ENCODE measurements at places on chromosomes 5 and 9.

- DNase-seq, result no peak
Measured at GRCh38 chr9:92617195-92617813, 52.6 kb downstream of the IPPK start.

DNA sequence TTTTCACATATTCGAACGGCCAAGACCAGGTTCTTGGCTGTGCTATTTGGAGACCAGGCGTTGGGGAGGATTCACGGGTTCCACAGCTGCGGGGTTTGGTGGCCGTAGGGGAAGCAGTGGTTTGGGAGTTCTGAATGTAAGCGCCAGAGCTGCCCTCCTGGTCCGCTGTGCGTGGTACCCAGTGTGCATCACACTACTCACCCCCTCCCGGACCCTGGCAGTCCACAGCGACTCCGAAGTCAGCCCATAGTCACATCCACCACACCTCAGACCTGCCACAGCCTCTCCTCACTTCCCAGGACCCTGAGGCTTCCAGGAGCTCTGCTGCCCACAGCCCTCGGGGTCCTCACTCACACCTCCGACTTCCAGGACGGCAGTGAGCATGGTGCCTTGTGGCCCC is 26.8 kb downstream of the AMBP start:
- DNase-seq, result no peak

- no peak for DNase-seq
Measured at GRCh38 chr5:175642998-175643397, 14.9 kb upstream of the HRH2 start.

- no peak for DNase-seq
Measured at GRCh38 chr9:137544176-137544760, 5.9 kb downstream of the PNPLA7 start.

DNA sequence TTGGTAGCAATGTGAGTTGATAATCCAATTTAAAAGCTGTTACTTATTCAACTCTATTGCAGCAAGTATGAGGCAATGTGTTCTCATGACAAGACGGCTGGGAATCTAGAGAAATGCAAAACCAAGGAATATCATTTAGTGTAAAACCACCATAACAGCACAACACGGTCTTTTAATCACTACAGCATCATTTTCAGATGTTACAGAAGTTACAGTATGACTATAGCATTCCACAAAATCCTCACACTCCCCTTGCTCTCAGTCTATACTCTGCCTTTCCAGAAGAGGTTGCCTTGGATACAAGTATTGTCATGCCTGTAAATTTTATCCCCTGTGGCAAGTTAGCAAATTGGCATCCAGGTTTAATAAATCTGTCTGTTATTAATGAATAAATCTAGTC is 28.6 kb upstream of the TAS2R1 start:
- no peak for DNase-seq

GRCh38 chr9:117772960-117773359 is 68.8 kb downstream of the TLR4 start:
- DNase-seq, result no peak

- no peak for DNase-seq
Measured at GRCh38 chr9:4171261-4171900, 128.5 kb downstream of the GLIS3 start.

GRCh38 chr5:81779916-81780266 is 29.0 kb upstream of the SSBP2 start:
- no peak for DNase-seq

DNA sequence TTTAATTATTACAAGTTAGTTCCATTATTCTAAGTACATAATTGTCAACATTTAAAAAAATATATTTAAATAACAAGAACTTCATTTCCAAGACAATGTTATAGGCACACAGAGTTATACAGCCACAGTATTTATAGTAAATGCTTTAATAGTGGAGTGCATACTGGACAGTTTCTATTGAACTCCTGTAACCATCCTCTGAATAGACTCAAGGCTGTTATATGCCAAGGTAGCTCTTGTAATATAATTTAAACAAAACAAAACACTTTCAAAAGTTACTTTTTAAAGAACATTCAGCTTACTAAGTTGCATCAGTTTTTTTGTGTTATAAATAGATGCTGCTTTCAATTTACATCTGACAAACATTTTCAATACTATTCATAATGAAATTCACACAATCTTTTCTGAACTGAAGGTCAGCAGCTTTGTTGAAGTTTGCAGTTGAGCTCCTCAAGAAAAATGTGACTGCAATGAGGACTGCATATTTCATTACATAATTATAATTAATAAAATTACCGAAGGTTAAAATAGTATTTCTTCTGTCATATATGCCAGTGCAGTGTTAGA is 549.9 kb upstream of the CYLC2 start:
- no peak for DNase-seq

DNA sequence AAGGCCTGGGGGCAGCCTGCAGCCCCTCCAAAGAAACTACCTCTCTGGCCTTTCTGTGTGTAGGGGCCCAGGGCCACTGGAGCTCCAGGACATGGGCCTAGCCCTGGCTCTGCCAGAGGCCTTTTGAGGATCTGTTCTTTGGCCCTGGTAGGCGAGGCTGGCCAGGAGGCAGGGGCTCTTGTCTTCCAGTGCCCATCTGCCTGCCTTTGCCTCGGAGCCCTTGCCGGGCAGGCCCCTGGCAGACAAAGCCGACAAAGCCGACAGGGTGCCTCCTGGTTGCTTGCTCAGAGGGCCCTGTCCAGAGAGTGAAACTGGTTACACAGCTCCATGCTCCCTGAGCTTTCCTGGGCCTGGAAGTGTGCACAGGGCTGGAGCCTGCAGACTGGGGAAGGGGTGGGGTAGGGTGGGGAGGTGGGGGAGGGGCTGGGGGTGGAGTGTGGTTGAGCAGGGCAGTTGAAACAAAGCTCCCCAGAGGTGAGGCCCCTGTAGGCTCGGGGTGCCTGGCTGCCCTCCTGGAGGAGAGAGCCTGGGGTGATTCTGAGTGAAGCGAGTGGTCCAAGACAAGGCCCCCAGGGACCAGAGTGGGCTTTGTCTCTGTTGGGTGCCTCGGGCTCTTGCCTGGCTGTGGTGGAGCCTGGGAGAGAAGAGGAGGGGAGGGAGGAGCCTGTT is 29.3 kb downstream of the PTPA start:
- DNase-seq, result no peak

GRCh38 chr9:19512103-19512832 is 103.5 kb downstream of the ACER2 start:
- DNase-seq, result no peak

DNA sequence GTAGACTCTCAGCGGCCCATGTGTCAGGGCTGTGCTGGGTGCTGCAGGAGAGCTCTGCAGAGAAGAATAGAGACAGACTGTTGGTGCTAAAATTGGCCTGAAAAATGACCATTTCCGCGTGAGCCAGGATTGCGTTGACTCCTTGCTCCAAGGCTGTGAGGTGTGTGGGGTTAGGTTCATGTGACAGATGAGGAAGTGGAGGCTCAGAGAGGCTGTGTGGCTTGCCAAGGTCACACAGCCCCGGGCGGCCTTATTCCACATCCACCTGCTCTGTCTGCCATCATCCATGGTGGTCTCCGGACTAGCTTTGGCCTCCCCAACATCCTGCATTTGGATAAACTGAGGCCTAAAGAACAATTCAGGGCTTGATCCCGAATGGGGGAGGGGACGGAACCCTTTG is 15.2 kb downstream of the NEK6 start:
- no peak for DNase-seq

- DNase-seq, result no peak
Measured at GRCh38 chr5:31113101-31113500, 80.4 kb upstream of the CDH6 start.

- no peak for DNase-seq
Measured at GRCh38 chr5:176447591-176447977, 601 bp upstream of the FAF2 start.

DNA sequence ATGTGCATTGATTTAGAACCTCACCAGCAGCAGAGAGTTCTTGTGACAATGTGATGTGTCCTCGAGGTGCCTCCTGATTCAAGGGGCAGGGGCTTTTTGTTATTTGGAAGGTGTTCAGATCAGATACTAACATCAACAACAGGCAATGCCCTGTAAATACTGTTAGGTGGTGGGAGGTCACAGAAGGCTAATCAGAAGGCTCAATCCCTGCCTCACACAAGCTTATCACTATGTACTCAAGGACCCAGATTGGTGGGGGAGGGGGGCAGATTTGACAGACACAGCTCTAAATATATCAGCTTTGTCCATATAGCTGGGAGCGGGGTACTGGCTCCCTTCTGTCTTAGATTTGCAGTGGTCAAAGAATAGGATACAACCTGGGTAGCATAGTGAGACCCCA is 2.6 kb downstream of the FRMPD1 start:
- no peak for DNase-seq

GRCh38 chr9:70861376-70861775 is 260.0 kb downstream of the TRPM3 start:
- DNase-seq, result no peak

DNA sequence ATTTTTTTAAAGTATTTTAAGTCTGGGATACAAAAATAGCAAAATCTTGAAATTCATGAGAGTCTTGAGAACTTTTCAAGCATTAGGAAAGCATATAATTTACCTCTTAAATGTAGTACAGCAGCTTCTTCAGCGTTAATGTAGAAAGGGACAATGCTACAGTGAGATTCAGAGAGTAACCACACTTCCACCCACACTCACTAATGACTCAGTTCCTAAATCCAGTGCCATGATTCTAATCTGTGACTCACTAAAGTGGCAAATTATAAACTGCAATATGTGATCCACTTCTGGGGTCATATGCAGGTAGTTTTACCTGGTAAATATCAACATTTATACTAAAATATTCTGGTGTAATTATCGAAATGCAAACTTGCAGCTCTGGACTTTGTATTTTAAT is 434.5 kb upstream of the TUSC1 start:
- no peak for DNase-seq

DNA sequence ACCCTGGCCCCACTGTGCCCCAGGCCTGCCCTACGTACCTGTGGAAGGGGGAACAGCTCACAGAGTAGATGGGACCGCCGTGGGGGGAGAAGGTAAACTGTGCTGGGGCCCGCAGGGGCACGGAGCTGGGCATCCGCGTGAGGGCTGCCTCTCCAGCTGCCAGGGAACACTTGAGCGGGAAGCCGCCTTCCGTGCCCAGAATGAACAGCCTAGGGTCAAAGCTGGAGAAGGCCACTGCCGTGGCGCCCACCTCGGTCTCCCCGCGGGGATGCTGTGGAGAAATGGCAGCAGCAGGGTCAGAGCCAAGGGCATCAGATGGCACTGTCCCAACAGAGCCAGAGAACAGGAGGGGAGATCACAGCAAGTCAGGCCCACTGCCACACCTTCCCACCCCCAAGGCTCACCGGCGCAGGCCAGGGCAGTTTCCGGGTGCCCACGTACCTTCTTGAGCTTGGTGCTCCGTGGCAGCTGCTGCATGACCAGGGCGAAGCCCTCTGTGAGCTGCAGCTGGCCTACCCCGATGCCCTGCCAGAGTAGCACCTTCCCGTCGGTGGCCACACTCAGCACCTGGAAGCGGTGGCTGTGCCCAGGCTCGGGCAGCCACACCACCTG is 21.9 kb downstream of the DYNC2I2 start:
- DNase-seq, result no peak

GRCh38 chr5:102670224-102670836 is 84.8 kb upstream of the PAM start:
- DNase-seq, result peak; percentile 3

DNA sequence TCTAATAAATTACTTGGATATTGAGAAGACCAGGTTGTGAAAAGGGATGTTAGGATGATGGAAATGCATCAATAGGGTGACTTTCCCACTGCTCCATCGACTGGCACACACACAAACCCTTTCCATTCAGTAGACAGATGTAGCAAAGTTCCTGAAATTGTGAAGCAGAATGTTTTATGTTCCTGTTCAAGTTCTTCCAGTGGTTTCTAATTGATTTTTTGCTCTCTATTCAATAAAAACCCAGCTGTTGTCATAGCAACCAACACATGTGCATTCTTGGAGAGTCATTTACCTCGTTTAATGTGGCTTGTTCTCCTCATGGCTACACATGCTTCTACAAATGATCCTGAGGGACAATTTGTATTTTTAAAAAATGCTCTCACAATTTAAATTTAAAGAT is 244.6 kb downstream of the RAB3C start:
- DNase-seq, result no peak

GRCh38 chr5:102815084-102815483 is 60.0 kb downstream of the PAM start:
- DNase-seq, result no peak

- no peak for DNase-seq
Measured at GRCh38 chr9:104750185-104750767, 2.8 kb downstream of the NIPSNAP3A start.

DNA sequence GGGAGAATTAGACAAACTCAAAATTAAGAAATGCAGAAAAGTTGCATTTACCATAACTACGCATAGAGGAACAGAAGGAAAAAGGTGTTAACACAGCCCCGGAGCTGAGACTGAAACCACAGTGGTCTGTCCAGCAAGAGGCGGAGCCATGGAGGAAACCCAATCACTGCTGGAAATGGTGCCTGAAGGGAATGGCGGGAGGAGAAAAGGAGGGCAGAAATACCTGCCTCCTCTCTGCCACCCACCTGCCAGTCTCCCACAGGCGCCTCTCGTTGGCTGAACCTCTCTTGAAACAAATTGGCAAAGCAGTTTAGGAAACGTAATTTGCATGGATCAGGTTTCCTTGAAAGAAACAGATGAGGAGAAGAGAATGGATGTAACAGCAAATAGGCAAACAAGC is 9.7 kb upstream of the PRKACG start:
- no peak for DNase-seq

GRCh38 chr5:151772029-151772845 is 483 bp downstream of the G3BP1 start:
- no peak for DNase-seq

- DNase-seq, result no peak
Measured at GRCh38 chr9:123642291-123643278, 286.6 kb downstream of the CRB2 start.

DNA sequence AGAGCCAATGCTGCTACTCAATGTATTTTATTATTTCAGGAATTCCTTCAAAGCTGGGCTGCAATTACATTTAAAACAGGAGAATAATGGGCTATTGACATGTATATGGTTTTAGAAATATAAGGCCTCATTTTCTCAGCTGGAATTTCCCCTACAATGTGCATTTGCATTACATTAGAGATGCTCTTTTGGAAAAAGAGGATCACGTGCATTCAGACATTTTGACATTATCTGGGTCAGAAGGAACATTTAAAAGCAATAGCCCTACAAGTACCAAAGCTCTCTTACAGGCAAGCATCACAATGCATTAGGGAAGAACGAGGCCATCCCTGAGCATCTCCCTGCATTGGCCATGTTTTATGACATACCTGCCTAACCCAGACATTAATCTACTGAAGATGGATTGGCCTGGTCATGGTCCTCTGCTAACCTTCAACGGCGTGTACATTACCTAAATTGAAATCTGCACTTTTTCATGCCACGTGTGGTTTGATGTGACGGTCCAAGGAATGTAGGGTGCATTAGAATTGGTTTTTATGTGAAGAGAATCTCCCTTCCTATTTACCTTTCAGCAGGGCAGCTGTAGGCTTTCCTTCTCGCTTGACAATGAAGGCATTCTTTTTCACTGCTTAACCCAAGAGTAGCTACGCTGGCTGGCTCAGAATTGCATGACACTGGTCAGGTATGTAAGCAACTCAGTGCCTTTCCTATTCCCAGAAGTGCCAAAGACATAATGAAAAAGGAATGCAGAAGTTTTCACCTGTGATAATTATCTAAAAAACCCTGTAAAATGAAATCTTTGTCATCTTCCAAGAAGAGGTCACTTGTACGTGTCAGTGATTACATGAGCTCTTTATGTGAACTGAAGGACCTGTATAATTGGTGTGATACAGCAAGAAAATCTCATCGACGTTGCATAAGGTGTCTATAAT is 212.3 kb upstream of the MPDZ start:
- DNase-seq, result no peak

GRCh38 chr9:108639696-108640095 is 216.1 kb downstream of the ACTL7B start:
- no peak for DNase-seq

- DNase-seq, result no peak
Measured at GRCh38 chr5:12023614-12024241, 119.5 kb upstream of the CTNND2 start.
